Stimulated activated CD4-positive, alpha-beta T cell treated with anti-CD3 and anti-CD28 coated beads, Interleukin-12 subunit alpha, Interleukin-12 subunit beta, amount 100 ng/mL, for 48 hours (primary cell): ENCODE measurements at places on chromosomes 12 and 14.

DNA sequence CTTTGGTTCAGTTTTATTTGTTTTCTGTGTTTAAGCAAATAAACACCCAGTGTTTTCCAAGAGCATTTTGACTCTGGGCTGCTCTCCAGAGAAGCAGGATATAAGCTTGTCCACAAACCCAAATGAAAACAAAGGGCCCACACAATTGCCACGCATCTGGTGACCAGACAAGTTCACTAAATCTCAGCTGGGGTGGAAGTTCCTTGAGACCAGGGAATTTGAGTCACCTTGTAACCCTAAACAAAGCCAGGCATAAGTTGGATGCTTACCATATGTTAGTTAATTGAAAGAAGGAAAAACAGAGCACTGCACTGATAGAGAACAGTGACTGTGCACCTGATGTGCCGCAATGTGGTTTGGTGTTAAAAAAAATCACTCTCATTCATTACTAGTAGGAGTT is 1.6 kb upstream of the TXNRD1 start:
- no peak for DNase-seq

DNA sequence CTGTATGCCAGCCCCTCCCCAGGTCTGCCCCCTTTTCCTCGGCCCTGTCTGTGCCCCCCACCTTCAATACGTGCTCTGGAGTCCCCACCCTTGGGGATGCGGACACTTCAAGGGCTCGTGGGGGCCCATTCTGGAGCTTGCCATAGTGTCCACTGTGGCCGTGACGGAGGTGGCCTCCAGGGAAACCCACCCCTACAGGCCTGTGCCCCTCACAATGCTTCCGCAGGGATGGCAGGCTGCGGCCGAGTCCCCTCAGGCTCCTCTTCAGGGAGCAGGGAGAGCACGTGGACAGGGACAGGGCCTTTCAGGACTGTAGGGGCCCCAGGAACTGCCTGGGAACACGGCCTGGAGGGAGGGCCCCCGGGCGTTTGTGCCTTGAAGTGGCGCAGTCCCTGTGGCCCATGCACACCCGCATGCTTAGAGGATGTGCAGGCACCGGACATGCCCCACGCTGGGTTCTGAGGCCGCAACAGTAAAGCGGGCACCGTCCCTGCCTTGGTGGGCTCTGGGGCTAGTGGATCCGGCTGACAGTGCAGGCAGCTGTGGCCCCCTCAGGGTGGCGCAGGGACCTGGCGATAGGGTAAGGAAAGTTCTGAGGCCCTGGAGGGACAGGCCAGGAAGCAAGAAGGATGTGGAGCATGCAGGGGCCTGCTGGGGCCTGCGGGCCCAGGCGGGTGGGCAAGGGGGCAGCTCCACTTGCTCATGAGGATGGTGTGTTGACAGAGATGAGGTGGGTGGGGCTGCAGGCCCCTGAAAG is 209.0 kb upstream of the RTL1 start:
- DNase-seq, result no peak

DNA sequence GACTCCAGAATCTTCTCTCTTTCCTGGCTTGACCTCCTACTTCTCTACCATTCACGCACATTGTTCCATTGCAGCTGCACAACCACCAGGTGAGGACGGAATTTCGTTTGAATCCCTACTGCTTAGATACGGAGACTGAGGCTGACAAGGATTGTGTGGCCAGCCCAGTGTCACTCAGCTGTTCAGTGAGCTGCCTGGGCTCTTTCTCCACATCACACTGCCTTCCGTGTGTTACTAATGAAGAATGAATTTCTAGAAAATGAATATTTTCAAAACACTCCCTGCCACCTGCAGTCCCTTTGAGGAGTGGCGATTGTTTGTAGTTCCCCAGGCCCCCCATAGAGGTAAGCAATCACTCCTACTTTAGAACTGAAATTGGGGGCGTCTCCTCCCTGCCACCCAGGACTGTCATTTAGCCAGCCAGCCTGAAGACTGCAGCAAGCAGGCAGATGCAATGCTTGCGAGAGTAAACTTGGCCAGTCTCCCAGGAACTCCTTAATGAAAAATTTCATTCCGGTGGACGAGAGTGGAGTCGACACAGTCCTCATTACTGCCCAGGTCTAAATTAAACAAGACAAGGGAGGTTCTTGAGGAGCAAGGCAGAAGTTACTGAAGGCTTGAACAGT is 239.7 kb downstream of the SLC41A2 start:
- DNase-seq, result no peak

- DNase-seq, result peak; percentile 43
Observed at GRCh38 chr12:53324113-53324778, 2.8 kb upstream of the AAAS start.

DNA sequence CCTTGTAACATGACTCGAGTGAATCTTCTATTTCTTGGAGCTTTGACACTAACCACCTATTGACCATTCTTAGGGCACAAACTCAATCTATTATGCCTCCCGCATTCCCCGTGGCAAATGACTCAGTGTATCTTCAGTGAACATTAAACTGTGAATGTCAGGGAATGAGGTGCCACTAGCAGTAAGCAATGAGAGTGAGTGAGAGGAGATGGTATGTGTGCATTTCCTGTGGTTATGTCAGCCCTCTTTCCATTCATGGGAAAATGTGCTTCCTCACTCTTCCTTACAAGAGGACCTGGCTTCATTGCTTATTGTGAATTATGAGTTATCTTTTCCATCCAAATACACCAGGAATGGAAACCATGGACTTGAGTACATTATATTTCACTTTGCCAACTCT is 229.2 kb downstream of the EMP1 start:
- DNase-seq, result no peak

DNA sequence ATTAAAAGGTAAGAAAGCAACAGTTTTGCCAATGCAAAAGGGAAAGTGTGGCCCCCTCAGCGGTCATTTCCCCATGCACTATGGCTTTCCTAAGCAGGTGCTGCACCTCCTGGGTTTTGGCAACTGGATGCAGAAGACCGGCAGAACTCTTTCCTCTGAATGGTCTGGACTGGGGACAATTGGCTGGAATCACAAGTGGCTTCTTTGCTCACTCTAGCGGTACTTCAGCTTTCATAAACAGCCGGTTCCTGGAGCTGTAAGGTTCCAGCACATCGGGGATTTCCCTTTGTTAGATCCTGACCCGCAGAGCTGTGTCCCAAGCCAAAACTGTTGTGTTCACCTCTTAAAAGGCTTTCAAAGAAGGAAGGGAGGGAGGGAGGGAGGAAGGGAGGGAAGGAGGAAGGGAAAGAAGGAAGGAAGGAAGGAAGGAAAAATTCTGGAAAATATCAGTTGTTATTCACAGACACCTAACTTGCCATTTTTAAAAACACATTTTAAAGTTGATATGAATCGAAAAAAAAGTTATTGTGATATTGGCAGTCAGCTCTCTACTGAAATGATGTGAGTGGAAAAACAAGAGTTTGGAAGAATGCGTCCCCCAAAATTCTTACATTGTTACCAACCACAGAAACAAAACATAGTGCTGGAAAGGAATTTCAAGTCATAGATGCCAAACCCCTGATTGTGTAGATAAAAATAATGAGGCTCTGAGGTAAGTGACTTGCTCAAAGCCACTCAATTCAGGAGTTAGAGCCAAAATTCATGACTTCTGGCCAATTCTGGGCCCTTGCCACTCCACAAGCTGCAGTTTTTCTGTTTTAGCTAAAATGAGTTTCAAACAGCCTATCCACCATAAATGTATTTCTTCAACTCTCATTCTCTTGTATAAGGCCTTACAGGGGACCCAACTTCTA is 220.6 kb upstream of the HMGA2 start:
- no peak for DNase-seq

DNA sequence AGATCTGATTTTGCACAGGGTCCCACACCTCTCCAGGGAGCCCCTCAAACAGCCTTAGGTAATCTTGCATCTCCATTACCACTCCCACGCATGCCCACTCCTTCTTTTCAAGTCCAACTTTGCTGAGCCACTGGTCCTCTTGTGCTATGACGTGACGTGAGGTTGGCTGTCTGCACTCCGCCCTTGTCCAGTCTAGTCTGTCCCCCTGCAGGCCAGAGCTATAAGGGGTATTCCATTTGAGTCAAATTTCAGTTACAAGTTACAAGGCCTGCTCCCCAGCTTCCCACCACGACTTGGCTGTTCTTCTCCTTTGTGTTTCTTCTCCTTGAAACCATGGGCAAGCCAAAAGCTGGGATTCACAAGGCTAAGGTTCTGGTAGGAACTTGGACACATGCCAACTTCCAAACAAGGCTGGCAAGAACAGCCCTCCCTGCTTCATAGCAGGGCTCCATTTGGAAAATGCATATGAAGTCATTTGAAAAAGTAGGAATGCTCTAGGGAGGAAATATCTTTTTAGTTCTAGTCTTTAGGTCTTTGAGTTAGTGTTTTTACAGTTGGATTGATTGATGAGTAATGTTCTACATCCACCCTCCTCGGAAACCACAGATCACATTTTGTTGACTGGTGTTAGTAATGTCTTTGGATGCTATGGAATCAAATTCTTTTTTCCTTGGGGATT is 49.1 kb downstream of the KCNA1 start:
- DNase-seq, result no peak

DNA sequence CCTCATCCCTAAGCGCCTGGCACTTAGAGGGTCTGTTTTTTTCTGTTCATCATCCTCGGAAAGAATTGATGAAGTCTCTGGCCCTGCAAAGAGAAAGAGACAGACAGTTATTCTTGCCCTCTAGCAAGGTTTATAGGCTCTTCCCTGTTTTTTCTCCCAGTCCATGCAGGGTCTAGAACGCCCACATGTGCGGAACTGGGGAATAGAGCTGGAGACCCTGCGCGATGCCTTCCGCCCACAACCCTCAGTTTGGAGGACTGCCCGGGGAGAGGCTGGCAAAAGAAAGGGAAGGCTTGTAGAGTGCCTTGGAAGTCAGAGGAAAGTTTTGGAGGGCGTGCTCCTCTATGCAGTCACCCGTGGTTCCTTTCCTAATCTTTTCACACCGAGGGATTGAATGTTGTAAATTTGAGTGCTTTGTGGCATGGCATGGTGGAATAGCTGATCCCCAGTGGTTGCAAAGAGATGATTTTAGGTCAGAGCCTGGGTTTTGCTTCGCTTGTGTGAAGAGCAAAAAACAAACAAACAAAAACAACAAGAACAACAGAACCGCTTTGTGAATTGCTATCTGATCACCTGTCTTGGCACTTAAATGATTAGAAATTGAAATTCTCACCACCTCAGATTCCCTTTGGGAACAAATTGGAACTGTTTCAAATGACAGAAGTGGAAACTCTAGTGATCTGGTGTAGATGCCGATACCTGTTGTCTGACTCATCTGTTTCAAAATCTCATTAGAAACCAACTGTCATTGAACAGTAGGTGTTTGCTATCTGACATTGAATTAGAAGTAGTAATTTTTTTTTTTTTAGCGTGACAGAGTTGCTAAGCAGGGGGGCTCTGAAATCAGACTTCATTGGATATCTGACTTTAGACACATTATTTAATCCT is 947 bp downstream of the GAS2L3 start:
- DNase-seq, result no peak
